ENCODE measurements at places on chromosomes 4 and X. TPM values are rescaled to one million over a fixed set of nuclear protein-coding genes. Genes with fewer than 3 reads are reported as not detected.

The CD40LG gene
- total RNA-seq, result not detected

GRCh38 chrX:14084466-14084865, 54.8 kb upstream of the GEMIN8 start:
- no peak for DNase-seq

The JCHAIN gene
- 1.5 TPM for total RNA-seq

The KIT gene
- 2.3 TPM for total RNA-seq

DNA sequence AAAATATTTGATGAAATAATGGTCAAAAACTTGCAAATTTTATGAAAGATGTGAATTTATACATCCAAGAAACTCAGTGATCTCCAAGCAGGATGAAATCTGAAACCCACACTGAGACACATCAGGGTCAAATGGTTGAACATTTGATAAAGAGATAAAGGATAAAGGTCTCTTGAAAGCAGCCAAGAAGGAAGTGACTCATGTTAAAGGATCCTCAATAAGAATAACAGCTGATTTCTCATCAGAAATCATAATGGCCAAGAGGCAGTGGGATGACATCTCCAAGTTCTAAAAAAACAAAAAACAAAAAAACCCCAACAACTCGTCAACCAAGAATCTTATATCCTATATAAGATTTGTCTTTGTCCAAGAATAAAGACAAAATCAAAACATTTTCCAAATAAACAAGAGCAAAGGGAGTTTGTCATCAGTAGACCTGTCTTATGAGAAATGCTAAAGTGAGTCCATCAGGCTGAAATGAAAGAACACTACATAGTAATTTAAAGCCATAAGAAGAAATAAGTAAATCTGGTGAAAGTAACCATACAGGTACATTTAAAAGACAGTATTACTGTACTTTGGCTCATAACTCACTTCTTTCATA, 121.7 kb downstream of the PDS5A start:
- no peak for DNase-seq

The VCX gene
- total RNA-seq, result not detected

Data from cardiac septum (tissue), 1 donor.